ENCODE measurements at places on chromosomes 2 and 18.

- no peak for DNase-seq
These were observed 112.2 kb upstream of the EPAS1 start for GRCh38 chr2:46184794-46185583.

DNA sequence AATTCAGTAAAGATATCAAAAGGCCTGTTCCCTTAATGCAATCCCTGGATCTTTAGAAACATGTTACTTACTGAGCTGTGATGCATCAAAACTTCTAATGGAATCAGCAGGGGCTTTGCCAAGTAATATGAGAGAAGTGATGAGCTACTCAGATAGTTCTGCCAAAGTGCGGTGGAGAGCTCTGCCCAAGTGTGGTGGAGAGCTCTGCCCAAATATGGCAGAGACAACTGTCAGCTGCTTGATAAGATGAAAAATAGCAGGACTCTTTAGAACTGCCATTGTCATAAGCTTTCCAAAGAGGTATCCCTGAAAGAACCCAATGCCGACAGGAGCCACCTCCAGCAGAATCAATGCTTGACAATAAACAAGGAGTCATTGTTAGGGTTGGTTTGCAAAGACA lies 167.9 kb upstream of the SLC39A10 start:
- no peak for DNase-seq

- DNase-seq: no peak
These were observed 34.2 kb downstream of the B4GALT6 start for GRCh38 chr18:31649978-31650719.

GRCh38 chr2:225620227-225620626 lies 220.7 kb downstream of the NYAP2 start:
- DNase-seq: no peak

GRCh38 chr2:72130659-72131360 lies 16.9 kb downstream of the CYP26B1 start:
- no peak for DNase-seq

DNA sequence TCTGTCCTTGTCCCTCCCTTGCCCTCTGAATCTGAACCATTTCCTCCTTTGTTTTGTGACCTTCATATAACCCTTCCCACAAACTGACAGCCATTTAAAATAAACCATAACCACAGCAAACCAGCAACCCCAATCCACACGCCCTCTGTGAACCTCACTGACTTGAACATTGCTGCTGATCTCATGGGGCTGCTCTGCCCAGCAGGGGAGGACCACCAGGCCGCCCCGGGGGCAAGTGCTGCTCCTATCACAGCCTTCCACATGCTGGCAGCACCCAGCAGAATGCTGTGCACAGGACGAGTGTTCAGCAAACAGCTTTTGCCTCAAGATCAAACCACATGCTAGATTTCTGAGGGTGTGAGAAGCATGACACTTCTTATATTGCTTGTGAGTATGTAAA lies 73.9 kb upstream of the UXS1 start:
- no peak for DNase-seq

GRCh38 chr2:216486271-216486670 lies 12.4 kb upstream of the RPL37A start:
- DNase-seq: no peak

DNA sequence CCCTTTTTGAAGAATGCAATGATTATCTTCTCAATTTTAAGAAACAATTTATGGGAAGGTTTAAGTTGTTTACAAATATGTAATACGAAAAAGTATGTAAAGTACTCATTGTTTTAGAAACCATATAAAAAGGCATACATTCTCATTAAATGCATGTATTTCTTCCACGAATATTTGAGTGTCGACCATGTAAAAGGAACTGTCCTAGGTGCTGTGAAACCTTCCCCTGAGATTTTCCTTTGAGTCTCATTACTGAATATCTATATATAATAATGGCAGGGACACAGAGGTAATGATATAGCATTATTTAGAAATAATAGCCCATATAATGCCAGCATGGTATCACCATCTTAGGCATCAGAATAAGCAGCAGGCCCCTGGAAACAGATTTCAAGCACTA lies 239.3 kb downstream of the ERBB4 start:
- DNase-seq: no peak

DNA sequence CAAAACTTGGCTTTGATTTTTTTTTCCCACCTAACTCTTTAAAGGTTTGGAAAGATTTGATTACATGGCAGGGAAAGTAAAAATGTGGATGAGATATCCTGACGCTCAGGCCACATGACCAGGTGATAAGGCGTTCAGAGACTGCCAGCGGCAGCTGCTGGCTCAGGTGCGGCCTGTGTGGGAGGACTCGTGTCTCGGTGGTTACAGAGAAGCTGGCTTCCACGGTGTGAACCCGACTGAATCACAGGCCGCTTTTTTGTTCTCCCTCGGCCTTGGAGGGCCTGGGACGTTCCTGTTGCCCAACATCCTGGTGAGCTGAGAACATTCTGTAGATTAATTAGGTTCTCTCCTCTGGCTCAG lies 124.2 kb upstream of the ZNF516 start:
- DNase-seq: peak; percentile 65

- no peak for DNase-seq
These were observed 663.3 kb upstream of the HS6ST1 start for GRCh38 chr2:128982001-128982400.

GRCh38 chr2:224909885-224910573 lies 132.2 kb downstream of the DOCK10 start:
- DNase-seq: peak; percentile 91

- DNase-seq: no peak
These were observed 36.7 kb downstream of the TMEM37 start for GRCh38 chr2:119468154-119468955.

DNA sequence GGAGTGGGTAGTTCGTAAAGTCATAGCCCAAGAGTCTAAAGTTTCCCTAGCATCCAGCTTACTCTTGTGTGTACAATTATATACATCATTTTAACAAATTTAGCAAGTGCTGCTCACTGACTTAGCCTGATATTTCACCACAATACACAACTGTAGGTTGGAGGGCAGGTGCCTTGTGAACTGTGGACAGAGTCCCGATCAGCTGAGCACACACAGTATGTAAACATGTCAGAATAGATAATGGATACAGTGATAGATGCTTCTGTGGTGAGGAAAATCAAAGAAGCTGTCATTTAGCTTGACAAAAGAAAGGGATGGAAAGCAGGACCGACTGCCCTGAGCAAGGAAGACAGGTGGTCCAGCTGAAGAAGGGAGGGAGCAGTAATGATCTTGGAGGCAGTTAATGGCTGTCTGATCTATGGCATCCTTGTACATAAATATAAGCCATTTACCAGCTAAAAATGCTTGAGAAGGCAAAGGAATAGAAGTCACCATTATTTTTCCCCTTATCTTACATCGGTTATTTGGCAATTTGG lies 372.8 kb upstream of the UBE2E3 start:
- DNase-seq: no peak

DNA sequence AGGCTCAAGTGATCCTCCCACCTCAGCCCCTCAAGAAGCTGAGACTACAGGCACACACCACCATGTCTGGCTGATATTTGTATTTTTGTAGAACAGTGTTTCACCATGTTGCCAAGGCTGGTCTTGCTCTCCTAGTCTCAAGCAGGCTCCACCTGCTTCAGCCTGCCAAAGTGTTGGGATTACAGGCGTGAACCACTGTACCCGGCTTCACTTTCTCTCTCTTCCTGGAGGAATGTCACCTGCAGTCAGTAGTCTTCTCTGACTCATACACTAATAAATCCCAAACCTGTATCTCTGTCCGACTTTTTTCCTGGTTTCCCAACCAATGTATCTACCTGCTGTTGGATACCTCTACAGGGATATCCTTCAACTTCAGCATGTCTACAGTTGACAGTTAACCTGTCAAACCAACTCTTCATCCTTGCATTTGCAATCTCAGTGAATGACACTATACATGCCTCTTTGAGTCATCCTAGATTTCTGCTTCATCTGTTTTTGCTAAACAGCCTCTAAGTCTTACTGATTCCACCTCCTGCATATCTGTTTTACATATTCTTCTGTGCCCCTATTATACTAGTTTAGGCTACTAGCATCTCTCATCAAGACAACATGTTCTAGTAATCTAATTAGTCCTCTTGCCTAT lies 54.5 kb downstream of the RBBP8 start:
- DNase-seq: no peak

DNA sequence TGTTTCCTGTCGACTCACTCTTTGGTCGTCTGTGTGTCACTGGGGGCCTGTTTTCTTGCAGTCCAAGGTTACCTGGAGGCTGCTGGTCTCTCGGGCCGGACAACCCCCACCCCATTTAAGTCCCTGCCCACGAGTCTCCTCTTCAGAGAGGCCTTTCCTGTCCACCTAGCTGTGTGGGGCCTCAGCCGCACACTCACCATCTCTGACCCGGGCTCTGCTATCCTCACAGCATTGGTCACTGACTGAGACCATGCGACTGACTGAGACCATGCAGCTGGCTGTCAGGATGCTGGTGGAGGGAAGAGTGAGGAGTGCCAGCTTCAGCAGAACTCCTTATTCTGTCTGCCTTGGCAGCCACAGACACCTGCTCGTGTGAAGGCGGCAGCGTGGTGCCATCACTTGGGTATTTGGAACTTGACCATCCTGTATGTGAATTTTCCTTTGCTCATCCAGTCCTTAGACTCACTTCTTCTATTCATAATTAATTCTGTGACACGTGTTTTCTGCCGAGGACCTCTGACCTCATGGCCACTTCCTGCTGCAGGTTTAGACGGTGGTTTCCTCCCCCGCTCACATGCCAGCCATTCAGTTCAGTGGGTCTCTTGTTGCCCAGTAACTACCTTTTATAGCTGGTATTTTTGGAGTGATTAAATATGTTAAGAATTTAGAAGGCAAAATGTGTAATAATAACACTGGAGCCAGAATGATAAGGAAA lies 47.5 kb upstream of the ASB1 start:
- no peak for DNase-seq

- DNase-seq: no peak
These were observed 1816.1 kb upstream of the LRRTM1 start for GRCh38 chr2:82120654-82121053.

DNA sequence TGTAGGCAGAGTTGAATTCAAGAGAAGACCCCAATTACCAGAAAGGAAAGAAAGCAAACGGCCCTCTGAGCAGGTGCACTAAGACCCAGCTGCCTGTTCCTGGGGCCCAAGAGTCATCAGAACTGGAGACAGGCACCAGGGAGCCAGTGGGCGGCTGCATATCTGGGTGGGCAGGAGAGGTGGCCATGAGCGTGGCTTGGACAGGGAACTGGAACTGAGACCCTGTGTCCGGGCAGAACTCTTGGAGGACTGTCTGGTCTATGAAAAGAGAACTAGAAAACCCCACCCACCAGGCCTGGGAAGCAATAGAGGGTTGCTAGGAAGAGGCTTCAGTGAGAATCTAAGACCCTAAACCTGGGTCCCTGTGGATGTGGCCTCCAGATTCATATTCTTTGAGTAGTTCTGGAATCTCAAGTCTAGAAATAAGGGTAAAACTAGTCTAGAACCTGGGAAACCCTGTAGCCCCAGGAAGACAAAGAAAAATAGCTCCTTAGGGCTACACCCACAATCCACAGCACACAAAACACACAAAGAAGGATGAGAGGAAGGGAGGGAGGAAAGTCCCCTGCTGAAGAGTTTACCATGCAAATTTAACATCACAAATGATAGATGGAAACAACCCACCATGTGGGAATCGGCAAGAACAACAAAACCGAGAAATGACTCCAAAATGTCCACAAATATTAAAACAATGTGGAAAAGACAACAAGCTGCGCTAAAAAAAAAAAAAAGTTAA lies 147.0 kb downstream of the HDAC4 start:
- DNase-seq: peak; percentile 58

DNA sequence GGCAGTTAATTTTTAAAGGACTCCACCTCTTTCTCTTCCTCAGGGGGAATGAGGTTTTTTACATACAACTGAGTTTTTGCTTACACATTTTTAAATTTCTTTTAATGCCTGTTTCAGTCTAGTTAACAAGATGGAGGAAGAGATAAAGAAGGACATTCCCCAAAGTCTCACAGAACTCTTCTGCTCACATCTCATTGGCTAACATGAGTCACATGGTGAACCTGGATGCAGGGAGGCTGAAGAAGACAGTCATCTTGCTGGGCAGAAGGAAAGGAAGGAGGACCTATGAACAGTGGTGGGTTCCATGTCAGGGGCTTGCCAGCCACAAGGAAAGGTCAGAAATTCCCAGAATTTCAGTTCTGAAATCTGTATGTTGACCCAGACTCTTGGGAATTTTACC lies 10.4 kb upstream of the ST8SIA5 start:
- DNase-seq: no peak

DNA sequence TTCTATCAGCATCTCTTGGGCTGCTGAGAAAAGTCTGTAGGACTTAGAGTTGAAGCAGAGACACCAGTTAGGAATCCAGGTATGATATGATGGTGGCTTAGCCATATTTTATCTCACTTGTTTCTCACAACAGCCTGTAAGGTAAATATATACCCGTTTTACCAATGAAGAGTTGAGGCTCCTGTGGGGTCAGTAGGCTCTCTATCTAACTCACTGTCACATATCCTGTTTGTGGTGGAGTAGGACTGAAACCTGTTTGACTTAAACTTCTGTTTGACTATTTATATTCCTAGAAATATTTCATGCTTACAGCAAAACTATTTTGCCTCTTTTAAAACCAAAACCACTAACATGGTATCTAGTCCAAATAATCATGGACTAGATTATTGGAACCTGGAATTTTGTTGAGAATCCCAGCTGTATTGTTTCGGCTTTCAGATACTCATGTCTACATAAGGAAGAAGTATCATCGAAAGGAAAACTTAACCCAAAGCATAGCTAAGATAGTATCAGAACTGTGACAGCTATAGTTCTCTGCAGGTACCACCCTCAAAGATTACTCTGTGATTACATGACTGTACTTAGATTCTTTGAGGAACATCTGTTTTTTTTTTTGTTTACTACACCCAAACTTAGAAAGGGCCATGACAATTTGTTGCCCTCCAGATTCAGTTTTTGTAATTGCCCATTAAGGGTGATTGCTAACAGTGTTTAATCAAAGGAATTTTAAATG lies 216.1 kb upstream of the THUMPD2 start:
- no peak for DNase-seq

DNA sequence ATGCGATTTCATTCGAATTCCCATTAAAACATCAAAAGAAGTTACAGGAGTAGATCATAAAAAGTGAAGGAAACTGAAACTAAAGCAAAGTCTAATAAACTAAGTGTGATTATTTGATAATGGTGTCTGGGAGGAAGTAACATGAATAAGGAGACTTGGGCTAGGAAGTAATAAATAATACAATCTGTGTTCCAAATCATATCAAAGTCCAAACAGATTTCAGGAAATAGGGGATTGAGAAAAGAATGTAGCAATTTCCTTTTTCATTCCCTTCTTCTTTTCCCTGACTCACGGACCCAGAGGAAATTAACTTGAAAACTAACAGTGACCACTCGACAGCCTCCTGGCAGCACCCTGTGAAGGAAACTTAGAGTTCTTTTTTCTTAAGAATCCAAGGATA lies 758.4 kb upstream of the GCFC2 start:
- no peak for DNase-seq
